Activated CD4-positive, alpha-beta T cell treated with anti-CD3 and anti-CD28 coated beads, Interleukin-2, amount 50 U/mL, for 4 hours (primary cell): ENCODE measurements at places on chromosomes 5 and 9.

GRCh38 chr5:131169810-131170539 lies 769 bp upstream of the LYRM7 start:
- no peak for DNase-seq

DNA sequence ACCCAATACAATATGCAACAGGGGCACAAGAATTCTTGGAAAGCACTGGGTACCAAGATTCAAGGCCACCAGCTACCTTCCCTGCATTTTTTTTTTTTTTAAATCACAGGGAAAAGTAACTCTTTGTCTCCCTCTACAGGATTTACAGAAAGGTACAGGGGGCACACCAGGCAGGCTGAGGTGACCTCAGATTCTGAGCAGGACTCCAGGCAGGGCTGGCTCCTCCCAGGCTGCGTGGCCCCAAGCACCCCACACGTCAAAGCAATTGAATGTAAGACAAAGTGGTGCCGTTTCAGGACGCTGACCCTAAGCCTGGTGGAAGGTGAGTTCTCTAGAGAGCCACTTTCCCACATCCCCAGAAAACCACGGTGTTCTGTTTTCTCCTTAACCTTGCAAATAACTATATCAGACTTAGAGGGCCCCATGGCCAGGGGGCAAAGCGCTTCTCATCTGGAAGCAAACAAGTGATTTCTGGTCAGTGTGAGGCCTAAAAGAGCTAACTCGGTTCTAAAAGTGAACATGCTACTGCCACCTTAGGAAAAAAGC lies 222.6 kb downstream of the ROR2 start:
- peak; percentile 4 for DNase-seq

DNA sequence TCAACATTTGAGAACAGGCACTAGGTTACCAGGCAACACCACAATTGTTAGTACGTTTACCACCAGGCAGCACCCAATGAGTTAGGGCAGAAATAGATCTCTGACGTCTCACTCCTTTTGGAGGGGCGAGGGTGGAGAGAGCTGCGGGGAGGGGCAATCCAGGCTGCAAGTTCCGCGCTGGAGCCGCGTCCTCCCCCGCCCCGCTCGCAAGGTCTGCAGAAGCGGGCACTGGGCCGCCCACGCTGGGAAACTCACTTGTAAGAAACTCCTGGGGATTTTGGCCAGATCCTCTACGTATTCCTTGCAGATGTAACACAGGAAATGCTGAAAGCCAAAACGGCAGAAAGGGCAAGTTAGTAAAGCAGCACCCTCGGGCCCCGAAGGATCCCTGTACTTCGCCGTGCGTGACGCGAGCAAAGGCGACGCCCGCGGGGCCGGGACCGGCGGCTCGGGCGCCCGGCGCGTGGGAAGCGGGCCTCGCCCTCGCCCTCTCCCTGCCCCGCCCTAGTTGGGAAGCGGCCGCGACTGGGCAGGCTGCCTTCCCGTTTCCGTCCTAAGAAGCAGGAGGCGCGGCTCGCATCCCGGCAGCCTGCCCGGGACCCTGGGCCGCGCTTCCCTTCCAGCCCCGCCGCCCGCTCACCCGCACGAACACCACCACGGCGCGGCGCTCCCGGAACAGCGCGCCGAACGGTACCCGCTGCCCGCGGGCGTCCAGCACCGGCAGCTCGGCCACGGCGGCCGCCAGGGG lies 493 bp downstream of the PRXL2C start:
- DNase-seq = peak; percentile 58

DNA sequence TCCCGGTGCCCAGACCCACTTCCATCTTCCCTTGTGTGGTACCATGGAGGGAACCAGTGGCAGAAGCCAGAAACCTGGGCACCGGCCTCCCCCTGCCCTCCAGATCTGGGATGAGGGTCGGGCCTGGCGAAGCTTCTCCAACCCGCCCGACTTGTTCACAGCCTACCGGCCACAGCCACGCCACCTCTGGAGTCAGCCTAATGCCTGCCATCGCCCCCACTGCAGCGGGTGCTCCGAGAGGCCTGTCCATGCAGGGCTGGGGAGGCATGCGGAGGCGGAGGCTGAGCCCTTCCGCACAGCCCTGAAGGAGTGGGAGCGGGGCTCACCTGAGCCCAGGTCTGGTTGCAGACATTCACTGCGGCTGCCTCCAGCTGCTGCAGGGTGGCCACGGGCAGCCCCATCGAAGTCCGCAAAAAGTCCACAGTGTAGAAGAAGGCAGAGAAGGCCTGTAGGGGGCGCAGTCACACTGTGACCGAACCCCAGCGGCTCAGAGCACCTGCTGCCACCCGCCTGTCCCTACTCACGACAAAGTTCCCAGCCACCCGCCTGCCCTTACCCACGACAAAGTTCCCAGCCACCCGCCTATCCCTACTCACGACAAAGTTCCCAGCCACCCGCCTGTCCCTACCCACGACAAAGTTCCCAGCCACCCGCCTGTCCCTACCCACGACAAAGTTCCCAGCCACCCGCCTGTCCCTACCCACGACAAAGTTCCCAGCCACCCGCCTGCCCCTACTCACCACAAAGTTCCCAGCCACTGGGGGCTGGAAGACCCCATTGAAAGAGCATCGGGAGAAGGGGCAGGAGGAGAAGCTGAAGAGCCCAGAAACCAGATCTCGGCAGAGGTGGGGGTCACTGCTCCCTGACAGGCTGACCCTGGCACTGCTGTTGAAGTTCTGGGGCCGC lies 3.8 kb upstream of the NPDC1 start:
- DNase-seq = peak; percentile 47

GRCh38 chr9:105144841-105145240 lies 99.6 kb upstream of the SLC44A1 start:
- no peak for DNase-seq

GRCh38 chr5:33072296-33072695 lies 361.2 kb downstream of the NPR3 start:
- DNase-seq = no peak

DNA sequence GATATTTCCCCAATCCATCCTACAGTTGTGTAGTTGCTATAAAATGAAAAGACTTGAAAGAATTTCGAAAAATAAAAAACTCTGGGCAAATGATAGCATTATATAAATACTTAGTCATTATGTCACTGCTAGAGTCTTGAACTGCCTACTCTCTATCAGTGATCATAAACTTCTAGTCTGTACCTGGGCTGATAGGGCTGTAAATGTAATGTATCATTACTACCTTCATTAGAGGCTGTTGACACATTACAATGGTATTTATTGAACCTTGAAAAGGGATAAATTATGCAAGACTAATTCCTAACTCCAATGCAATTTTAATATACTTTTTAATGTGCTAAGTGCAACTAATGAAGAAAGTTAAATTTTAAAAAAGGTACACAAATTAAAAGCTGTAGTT lies 214.1 kb upstream of the EFNA5 start:
- DNase-seq = no peak

DNA sequence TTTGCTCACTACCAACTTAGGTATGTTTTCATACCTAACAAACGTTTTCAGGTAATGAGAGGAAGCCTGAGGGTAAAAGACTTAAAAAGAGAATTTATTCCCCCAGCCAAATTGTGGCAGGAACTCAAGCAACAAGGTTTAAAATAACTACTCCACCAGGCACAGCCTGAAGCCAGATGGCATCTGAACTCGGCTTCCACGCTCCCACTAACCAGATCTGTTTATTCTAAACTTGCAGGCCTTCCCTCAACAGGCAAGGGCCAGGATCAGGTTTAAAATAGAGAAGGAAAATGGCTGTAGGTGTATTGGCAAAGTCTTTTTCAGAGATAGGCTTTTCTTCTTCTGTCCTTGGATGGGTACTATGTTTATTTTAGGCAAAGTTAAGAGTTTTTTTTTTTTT lies 89.4 kb downstream of the OTULIN start:
- no peak for DNase-seq

GRCh38 chr9:76180541-76180940 lies 213.7 kb downstream of the RFK start:
- no peak for DNase-seq

GRCh38 chr5:57929271-57929670 lies 446.7 kb upstream of the ACTBL2 start:
- no peak for DNase-seq

GRCh38 chr9:98861781-98862504 lies 54.5 kb downstream of the GALNT12 start:
- DNase-seq = no peak

GRCh38 chr9:131393622-131394463 lies at the start of gene PRRC2B:
Gene PRRC2B (plus strand): TSS chr9:131394086. CDS start chr9:131430145, 36,059 bp downstream.
- DNase-seq = peak; percentile 84

DNA sequence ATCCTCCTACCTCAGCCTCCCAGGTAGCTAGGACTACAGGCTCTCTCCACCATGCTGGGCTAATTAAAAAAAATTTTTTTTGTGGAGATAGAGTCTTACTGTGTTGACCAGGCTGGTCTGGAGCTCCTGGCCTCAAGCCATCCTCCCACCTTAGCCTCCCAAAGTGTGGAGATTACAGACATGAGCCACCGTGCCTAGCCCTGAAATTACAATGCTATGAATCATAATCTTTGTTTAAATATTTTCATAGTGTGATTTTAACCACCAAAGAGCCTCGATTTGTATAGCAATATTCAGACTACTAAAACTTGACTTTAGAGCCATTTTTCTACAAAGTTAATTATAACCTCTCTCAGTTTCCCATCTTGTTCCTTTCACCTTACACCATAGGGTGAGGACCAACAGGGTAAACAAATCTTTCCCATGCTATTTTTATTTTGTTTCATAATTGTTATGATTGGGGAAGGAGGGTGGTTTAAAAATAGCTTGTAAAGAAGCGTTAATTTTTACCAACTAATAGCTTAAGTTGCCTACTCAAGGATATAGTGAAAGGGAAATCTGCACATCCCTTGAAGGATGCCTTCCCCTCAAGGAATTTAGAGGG lies 32.7 kb downstream of the UBE2D2 start:
- DNase-seq = no peak

- no peak for DNase-seq
These were observed 52.8 kb downstream of the SPATA31C2 start for GRCh38 chr9:88085476-88085875.

GRCh38 chr5:32710550-32711361 lies at the start of gene NPR3:
Gene NPR3 (plus strand): TSS chr5:32711321. CDS start chr5:32711777, 456 bp downstream.
- DNase-seq = no peak

GRCh38 chr9:107898761-107899160 lies 409.2 kb upstream of the KLF4 start:
- no peak for DNase-seq

- DNase-seq = no peak
These were observed 18.1 kb downstream of the YTHDC2 start for GRCh38 chr5:113531481-113532159.

- DNase-seq = no peak
These were observed 647 bp downstream of the PDE8B start for GRCh38 chr5:77210964-77211690.

- DNase-seq = peak; percentile 4
These were observed 25.7 kb downstream of the UTP15 start for GRCh38 chr5:73591102-73591695.

GRCh38 chr9:90552317-90552716 lies 90.3 kb downstream of the DIRAS2 start:
- DNase-seq = no peak

DNA sequence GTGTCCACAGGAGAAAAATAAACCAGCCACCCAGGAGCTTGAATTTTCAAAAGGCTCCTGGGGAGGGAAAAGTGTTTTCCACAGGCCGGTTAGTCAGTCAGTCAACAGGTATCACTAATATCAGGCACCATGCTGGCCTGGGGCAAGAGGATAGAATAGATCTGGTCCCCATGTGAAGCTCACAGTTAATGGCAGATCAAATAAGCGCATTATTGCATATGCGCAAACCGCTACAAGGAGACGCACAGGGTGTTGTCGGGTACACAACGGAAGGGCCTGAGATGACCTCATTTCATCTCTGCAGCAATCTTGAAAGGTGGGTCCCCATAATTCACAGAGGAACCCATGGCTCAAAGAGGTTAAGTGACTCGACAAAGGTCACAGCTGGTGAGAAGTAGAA lies 260.7 kb downstream of the CRB2 start:
- no peak for DNase-seq

DNA sequence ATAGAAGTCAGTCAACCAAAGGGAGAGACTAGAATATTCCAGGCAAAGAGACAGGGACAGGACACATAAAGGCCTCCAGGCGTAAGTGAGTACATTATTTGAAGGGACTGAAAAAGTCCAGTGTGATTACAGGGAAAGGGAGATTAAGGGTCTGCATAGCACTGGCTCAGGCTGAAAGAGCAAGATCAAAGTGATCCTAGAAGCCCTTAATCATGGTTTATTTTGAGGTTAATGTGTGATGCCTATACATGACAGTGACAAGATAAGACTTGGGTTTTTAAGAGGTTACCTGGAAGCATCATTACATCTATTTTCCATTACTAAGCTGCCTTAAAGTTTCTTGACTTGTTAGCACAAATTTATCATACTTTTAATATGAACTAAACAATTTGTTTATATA lies 25.8 kb downstream of the LMBRD2 start:
- DNase-seq = no peak

DNA sequence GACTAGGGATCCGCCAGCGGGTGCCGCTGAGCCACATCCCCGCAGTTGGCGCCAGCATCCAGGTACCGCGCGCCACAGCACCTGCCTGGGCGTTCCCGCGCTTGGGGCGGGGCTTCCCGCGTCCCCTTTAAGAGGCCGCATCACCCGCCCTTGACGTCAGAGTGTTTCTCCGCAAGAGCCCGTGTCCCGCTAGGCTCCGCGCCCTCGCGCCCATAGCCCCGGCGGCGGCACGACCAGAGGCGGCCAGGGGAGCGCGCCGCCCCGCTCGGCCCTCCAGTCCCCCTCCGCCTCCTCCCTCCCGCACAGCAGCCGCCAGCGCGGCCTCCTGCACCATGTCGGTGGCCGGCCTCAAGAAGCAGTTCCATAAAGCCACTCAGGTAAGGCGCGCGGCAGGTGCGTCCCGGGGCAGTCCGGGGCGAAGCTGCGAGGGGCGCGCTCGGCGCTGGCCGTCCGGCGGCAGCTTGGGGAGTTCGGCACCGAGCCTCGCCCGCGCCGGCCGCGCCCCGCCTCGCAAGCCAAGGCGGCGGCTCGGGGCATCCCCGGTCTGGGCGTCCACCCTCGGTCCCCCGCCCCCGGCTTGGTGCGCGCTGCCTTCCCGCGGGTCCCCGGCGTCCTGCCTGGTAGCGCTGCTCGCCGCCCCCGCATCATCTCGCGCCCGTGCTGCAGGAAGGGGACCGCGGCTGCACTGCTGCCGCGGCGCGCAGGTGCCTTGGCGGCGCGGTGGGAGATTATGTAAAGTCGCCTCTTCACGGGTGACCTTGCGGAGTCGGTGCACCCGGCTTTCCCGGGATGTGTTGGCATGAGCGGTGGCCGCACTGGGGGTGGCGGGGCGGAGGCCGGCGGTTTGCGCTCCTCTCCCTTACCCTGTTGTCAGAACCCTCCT lies at the start of gene SH3GL2:
Gene SH3GL2 (plus strand): TSS at position 156 of the 883 bp plus-strand sequence.
- no peak for DNase-seq

DNA sequence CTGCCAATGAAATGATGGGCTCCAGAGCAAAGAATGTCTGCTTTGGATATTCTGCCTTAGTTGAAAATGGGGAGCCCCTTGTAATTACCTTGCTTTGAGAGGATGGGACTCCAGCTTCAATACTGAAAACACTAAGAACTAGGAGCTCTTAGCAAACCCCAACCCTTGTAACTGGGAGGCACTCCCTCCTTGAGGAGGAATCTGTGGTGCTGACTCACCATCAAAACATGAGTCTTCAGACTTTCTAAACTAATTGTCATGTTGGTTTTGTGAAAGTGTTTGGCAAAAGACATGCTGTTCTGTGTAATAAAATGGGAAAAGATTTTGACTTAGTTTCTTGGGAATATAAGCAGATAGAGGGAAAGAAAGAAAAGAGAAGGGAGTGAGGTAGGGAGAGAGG lies 91.9 kb upstream of the PTPRD start:
- DNase-seq = no peak
